ENCODE measurements at places on chromosomes 3 and 15.

- DNase-seq = peak; percentile 96
Measured at GRCh38 chr3:188270423-188270972, 116.5 kb downstream of the LPP start.

DNA sequence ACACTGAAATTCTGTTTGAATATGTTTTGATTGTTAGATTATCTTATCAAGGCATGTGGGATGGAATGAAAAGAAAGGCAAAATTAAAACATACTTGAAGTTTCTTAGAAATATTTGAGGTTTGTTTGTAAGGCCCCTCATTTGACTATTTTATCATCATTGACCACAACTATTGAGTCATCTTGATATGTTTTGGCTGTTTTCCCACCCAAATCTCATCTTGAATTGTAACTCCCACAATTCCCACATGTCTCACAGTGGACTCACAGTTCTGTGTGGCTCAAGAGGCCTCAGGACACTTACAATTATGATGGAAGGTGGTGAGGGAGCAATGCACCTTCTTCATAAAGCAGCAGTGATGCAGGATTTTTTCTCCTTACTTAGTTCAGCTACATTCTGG, 917.1 kb downstream of the PLOD2 start:
- peak; percentile 89 for DNase-seq

- peak; percentile 56 for DNase-seq
Measured at GRCh38 chr15:51382787-51383186, 41.3 kb downstream of the GLDN start.

GRCh38 chr3:184737641-184738505, 26.0 kb upstream of the MAGEF1 start:
- DNase-seq = peak; percentile 20

DNA sequence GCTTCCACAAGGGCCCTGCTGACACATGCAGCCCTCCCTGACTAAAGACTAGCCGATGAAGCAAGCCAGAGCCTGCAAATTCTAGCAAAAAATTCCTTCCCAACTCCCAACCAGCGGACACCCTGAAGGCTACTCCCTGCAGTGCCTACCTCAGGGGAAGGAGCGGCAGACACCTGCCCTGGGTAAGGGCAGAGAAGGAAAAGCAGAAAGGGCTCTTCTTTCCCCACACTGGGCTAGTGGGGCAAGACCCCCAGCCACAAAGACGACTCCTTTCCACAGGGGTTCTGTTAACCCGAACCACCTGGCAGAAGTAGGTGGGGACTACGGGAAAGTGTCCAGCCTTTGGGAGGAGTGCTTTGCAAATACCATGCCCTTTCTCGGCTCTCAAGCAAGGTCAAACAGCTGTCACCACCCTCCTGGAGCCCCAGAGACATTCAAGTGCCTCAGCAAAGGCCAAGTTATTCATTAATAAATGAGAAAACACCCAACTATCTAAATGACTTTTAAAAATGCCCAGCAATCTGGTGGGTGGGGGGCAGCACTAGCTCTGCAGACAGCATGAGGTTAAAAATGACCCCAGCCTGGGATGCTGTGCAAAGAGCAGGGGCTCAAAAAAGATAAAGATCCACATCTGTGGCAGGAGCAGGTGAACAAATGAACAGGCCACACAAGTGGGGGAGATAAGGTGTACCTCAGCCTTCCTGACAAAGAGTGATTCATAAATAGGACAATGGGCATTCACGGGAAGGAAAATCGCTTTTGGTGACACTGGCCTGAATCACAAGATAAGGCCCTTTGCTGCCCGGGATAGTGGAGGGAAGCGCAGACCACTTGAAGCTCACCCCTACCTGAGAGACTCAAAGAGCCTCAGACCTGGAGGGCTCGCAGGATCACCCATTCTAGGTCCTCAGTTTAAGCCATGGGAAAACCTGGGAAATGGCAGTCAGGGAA, 33.0 kb downstream of the CCDC12 start:
- DNase-seq = no peak

DNA sequence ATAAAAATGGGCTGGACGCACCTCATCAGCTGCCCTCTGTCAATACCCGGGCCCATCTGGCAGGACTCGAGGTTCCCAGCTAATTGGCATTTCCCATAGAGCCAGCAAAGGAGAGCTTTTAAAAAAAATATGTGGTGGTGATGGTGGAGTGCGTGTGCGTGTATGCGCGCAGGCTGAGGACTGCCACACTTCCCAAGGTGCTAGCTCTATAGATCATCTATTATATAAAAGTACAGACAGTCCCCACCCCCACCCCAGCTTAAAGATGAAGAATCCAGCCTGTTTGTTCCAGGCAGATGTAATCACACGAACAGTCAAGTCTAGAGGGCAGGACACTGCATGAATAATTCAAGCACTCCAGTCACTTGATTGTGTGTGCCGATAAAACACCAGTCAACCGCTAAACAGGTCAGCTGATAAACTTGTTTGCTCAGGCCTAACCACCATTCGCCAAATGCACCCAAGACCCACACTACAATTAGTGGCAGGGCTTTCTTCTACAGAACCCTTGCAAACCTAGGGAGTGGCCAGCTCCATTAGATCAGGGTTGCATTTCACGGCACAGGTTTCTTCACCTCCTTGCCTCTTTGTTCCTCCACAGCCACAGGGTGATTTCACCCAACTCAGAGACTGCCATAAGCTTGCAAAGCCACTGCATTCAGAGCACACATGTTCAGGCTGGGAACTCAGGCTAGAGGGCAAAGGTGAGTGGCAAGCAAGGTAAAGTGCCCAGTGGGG, 5.8 kb downstream of the TLE3 start:
- no peak for DNase-seq

- no peak for DNase-seq
Measured at GRCh38 chr3:154783521-154783931, 296.6 kb upstream of the MME start.

DNA sequence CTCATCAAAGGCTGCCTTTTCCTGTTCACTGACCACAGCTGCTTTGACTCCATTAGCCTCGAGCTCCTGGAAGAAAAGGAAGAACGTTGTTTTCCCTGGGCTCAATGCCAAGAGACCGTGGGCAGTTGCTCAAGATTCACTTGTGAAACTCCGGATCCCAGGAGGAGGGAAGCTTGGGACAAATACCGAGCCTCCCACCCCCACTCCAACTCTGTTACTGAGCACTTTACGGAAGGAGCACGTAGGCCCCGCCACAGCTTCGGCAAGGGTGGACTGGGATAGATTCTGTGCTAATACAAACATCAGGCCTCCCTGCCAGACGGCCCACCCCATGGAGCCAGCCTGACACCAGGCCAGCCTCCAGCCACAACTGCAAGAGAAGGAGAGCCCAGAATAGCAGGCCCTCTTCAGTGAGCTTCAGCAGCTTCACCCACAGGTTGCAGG, 10.8 kb upstream of the FANCD2 start:
- DNase-seq = peak; percentile 97

DNA sequence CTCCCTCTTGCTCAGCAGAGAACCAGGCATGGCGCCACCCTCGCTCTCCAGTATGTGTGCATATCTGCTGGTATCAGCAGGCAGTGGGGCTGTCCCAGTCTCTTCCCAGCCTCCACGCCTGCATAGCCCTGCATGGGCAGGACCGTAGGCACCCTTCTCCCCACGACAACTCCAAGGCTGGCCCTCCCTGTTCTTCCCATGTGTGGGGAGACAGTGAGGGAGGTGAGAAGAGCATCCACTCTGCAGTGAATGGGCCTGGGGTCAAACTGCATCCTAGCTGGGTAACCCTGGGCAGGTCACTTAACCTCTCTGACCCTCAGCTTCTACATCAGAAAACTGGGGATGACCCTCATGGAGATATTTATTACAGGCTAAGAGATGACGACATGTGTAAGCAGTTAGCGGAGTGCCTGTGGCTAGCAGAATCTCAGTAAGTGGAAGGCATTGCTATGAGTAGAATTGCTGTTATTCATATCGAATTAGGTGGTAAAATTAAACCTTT, 13.3 kb upstream of the SSUH2 start:
- no peak for DNase-seq

GRCh38 chr3:12143949-12144504, 14.7 kb downstream of the TIMP4 start:
- DNase-seq = peak; percentile 65

- DNase-seq = no peak
Measured at GRCh38 chr15:64229129-64229724, 66.4 kb upstream of the PPIB start.

DNA sequence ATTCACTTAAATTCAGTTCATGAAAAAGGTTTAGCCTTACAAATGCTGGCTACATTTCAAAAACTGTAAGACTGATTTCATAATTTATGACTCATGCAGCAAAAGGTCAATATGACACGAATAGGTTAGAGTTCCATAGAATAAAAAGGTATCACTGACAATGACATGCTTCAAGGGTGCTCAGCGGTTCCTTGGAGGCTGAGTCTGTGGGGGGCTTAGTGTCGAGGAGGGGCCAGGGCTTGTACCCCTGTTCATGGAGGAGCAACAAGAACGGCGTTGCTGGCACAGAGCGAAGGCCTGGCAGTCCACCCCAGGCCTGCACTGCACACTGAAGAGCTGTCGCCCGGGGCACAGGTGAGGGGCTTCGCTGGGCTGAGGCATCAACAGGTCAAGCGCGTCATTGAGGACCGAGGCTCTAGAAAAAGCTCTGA, 174.2 kb downstream of the NR1D2 start:
- DNase-seq = peak; percentile 50

DNA sequence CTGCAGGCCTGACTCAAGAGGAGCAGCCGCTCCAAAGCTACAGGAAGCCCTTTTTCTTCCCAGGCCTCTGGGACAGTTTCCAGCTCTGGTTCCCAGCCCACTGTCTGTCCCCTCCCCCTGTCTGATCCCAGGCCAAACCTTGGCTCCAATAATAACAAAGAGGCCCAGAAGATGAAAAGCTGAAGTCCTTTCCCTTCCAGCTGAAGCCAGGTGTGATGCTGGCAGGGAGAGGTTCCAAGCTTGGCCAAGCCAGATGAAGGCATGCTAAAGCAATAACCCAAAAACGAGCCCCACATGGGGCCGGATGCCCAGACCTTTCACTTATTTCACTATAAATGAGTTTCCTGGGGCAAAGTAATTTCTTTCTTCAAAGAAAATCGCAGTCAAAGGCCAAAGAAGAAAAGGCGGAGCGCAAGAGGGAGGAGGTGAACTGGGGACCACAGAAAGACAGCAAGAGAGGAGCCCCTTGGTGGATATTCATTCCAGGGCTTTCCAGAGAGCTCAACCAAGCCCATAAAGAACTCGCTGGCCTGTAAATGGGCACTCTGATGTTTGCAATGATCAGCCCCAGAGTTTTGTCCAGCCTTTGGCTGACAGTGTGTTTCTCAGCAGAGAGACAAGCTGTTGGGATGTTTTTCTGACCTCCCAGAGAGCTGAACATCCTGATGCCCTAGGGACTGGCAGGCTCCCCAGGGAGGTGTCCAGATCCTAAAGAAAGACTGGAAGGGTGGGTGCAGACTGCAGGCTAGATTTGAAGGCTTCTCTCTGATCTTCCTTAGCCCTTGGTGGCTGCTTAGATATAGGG, 157.6 kb downstream of the UACA start:
- DNase-seq = peak; percentile 94

DNA sequence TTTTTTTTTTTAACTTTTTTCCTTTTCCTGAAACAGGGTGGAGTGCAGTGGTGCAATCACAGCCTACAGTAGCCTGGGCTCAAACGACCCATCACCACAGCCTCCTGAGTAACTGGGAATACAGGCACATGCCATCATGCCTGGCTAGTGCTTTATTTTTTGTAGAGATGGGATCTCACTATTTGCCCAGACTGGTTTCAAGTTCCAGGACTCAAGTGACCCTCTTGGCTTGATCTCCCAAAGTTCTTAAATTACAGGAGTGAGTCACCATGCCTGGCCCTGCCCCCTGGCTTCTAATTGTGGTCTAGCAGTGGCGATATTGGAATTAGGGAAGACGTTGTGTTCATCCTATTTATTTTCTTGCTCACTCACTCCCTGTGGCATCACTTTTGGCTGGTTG, 1138.4 kb downstream of the SI start:
- peak; percentile 57 for DNase-seq

DNA sequence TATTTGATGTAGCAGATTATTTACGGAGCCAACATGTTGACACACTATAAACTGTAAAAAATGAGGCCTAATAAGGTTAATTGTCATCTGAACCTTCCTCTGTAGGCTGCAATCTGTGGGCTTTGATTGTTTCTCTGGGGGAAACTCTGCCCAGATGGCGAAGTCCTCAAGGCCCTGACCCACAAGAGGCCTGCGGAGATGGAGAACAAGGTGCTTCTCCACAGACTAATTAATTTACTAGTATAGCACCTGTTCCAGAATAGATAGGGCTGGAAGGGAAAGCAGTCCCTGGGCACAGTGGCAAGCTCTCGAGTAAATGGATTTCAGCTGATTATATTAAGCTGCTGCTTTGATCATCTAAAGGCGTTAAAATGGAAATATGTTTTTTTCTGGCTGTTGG, 338.8 kb upstream of the DNAJC19 start:
- no peak for DNase-seq

GRCh38 chr3:100189444-100189964, 71.3 kb upstream of the TBC1D23 start:
- DNase-seq = no peak

GRCh38 chr3:31157893-31158620, 263.6 kb upstream of the GADL1 start:
- peak; percentile 23 for DNase-seq

- DNase-seq = no peak
Measured at GRCh38 chr3:36709826-36710365, 54.5 kb downstream of the DCLK3 start.

GRCh38 chr3:27976933-27977332, 254.8 kb upstream of the EOMES start:
- DNase-seq = no peak

DNA sequence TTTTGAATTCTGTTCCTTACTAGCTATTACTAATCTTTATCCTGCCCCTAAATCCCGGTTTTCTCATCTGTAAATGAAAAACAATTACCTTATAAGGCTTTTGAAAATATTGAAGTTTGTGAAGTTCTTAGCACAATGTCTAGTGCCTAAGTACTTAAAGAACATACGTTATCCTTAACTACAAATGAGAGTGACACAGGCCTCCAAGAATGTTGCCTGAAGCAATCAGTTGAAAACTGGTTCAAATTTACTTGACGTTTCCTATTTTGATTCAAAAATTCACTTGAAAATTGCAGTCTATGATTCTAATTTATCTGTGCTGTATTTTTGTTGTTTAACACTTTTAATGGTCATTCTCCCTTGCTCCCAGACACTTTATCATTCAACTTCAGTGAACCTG, 3.2 kb downstream of the SENP7 start:
- peak; percentile 11 for DNase-seq

All from astrocyte of the spinal cord (primary cell).